ENCODE measurements at places on chromosomes 6 and 20.
A peak's percentile ranks its signal among the peaks of the same experiment; 100 is the strongest.

DNA sequence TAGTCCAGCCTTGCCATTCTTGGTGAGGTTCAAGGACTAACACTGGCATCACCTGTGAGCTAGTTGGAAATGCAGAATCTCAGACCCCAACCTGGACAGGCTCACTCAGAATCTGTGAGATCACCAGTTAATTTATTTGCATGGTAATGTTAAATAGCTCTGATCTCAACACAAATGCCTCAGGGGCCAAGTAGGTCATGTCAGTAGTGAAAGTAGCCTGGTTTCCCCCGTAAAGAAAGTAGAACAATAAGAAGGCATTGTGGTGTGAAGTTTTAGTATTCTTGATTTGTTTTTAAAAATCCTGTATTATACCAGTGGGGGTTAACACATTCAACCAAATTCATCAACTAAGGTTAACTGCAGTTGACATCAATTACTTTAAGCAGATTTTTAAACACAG lies 105.5 kb downstream of the PPP1R14C start:
- no peak for DNase-seq

GRCh38 chr20:43752561-43753301 lies 25.9 kb upstream of the GTSF1L start:
- DNase-seq: no peak

GRCh38 chr20:58654337-58654736 lies 3.3 kb downstream of the STX16 start:
- DNase-seq: no peak

GRCh38 chr6:84601366-84601765 lies 163.0 kb downstream of the TBX18 start:
- no peak for DNase-seq

- DNase-seq: no peak
Observed at GRCh38 chr20:57469418-57470211, 55.3 kb downstream of the CTCFL start.

DNA sequence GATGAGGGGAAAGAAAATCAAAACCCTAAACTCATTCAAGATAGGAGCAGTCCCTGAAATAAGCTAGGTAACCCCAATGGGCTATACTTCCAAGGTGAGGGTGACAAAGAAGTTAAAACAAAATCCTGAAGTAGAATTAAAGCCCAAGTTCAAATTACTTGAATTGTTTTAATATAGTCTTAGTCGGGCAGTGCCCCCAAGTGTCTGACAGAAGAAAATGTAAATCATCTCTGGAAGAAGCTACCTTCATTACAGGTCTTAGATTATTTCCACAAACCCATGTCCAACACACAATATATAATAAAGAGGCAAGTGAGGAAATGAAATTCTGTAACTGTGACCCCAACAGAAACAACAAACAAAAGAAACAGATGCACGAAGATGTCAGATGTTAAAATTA lies 36.8 kb upstream of the L3MBTL3 start:
- no peak for DNase-seq

- DNase-seq: no peak
Observed at GRCh38 chr6:22754061-22754460, 184.7 kb downstream of the HDGFL1 start.

DNA sequence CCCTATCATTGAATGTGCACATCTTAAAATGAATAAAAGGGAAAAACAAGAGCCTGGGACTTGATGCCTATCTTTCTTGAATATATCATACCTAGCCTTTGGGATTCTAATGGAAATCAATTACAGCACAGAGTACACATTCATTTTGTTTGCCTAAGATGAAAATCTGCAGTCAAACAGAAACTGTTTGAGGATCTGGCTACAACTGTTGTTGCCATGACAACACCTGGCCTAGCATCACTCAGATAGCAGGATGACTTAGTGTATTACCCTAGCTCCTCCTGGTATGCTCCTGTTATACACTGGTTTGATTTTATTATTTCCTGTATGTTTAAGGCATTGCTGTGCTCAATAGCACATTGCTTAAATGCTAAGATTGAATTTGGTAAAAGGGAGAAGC lies 71.5 kb upstream of the LAMP5 start:
- DNase-seq: peak; percentile 7

- DNase-seq: peak; percentile 69
Observed at GRCh38 chr6:36360241-36361054, 23.8 kb upstream of the BNIP5 start.

GRCh38 chr6:21949211-21949801 lies 347.5 kb downstream of the PRL start:
- no peak for DNase-seq

DNA sequence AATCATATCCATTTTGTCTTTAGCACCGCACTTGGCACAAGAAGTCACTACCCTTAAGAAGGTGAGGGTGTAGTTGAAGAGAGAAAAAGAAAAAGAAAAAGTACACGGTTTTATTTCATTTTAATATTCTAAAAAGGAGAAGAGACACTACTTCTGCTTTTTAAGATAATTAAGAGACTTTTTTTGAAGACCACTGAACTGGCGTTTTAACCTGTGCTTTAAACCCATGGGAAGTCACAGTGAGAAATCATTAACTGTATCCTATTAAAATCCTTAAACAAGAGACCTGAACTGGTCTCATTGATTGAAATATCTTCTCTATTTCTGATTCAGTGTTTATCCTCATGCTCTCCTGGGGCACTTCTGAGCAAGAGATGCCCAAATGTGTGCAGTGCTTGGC lies 243.5 kb downstream of the TMEM242 start:
- no peak for DNase-seq

- no peak for DNase-seq
Observed at GRCh38 chr6:168043848-168044415, 35.1 kb downstream of the FRMD1 start.

DNA sequence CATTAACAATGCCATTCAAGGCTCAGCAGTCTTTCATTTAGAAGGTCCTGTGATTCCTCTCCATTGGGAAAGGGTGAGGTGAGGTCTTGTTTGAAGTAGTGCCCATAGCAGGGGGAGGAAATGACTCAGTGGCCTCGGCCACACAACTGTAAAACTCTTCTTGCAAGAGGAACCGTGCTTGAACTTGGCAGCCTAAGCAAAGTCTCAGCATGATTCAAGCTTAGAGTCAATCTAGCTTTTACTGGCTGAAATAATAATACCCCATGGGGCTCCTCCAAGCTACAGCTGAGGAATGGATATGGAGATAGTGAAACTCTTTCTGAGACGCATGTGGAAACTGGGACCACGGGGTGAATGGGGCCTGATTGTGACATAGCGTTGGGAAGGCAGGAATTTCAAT lies 428.2 kb downstream of the BMP2 start:
- no peak for DNase-seq

DNA sequence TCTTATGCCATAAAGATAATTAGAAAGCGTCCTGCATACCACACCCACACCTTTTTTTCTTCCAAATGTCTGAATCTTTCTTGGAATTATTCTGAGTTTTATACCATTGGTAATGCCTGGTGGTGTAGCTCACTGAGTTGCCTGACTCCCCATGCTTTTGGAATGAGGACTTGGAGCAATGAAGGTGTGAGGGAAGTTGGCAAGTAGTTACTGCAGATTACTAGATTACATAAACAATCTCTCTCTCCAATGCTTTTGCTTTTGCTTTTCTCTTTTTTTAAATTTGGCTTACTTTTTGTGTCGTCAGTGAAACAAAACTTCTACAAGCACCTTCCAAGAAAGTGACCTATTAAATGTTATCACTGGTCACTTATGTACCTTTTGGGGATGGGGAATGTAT lies 406.1 kb upstream of the SOX4 start:
- no peak for DNase-seq

GRCh38 chr6:124999105-124999764 lies 37.0 kb downstream of the RNF217 start:
- DNase-seq: no peak

- DNase-seq: no peak
Observed at GRCh38 chr6:157896932-157897331, 73.9 kb downstream of the SNX9 start.

GRCh38 chr6:73508776-73509175 lies 12.1 kb downstream of the EEF1A1 start:
- no peak for DNase-seq

- no peak for DNase-seq
Observed at GRCh38 chr20:39042279-39043150, 80.4 kb downstream of the DHX35 start.

- DNase-seq: no peak
Observed at GRCh38 chr6:87180105-87180728, 24.9 kb downstream of the ZNF292 start.

DNA sequence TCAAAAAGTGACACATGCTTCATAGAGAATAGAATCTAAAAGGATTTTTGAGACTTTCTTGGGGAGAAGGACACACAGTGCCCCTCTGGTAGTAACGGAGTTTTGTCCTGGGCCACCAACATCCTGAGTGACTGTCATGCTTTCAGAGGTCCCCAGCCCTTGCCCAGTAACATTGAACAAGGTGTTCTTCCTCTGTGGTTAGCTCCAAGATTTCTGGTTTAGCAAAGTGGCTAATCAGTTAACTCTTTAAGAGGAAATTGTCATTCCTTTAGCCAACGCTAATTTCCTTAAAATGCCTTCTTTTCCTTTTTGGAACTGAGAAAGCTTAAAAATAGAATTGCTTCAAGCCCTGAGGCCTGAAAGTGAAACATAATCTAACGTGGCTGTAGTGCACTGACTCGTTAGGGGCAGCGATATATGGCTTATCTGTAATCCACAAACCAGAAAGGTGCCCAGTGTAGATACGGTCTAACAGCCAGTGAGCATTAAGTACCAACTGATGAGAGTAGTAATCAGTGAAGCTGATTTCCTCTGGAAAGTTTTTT lies 7.8 kb downstream of the E2F3 start:
- DNase-seq: no peak
